RWPE1 (cell line): ENCODE measurements at places on chromosomes 13 and 19.

DNA sequence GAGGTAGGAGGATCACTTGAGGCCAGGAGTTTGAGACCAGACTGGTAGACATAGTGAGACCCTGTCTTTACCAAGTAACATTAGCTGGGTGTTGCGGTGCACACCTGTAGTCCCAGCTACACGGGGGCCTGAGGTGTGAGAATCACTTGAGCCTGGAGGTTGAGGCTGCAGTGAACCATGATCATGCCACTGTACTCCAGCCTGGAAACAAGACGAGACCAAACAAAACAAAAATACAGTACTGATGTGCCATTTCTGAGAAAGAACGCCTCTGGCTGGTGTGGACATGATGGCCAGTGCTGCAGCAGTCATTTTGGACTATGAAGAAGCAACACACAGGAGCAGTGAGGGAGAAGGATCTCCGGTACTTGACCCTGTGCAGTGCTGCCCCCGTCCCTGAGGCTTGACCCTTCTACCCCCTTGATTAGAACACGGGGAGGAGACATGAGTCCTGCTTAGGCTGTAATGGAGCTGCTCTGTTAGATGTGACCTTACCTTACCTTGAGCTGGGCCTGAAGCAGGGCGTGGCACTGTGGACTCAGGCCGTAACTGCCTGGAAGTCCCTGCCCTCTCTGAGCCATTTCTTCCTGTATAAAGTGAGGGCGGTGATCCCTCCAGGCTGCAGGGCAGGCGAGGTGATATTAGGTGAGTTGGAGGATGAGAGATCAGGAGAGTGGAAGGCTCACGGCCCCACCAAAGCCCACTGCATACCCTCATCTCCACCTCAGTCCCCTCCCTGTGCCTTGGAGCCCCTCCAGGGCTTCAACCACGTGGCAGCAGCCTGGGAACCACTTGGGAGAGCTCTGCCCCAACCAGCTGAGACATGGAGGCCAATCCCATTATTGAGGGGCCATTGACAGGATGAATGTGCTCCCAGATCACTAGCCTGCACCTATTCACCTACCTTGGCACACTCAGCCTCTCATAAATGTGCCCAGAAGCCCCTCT, 5.9 kb downstream of the RPL18A start:
- DNase-seq = peak; percentile 52

DNA sequence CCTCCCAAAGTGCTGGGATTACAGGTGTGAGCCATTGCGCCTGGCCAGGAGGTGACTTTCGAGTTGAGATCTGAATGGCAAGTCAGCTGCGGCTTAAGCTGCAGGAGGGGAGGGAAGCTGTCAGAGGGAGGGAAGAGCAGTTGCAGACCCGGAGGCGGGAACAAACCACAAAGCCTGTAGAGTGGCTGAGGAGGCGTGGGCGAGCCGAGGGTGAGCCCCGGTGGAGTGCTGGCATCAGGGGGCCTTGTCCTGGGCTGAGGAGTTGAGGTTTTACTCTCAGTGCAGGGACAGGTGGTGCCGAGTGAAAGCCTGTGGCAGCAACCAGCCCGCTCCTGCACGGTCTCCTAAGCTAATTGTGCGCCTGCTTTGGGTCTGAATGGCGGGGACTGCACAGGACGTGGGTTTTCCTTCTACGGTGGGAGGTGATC, 24.2 kb downstream of the PPP1R37 start:
- DNase-seq = no peak

DNA sequence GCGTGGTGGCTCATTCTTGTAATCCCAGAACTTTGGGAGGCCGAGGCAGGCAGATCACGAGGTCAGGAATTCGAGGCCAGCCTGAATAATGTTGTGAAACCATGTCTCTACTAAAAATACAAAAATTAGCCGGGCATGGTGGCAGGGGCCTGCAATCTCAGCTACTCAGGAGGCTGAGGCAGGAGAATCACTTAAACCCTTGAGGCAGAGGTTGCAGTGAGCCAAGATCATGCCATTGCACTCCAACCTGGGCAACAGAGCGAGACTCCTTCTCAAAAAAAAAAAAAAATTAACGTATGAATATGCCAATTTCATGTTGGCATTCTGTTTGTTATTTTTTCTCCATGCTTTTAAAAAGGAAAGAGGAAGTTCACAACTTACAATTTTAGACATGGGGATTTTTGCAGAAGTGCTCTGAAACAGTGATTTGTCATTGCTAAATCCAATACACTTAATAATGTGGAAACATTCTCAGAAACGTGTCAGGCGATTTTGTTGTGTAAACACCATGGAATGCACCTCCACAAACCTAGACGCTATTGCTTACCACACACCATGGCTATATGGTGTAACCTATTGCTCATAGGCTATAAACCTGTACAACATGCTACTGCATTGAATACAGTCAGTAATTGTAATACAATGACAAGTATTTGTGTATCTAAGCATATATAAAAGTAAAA, 115.9 kb upstream of the PCDH20 start:
- peak; percentile 42 for DNase-seq

DNA sequence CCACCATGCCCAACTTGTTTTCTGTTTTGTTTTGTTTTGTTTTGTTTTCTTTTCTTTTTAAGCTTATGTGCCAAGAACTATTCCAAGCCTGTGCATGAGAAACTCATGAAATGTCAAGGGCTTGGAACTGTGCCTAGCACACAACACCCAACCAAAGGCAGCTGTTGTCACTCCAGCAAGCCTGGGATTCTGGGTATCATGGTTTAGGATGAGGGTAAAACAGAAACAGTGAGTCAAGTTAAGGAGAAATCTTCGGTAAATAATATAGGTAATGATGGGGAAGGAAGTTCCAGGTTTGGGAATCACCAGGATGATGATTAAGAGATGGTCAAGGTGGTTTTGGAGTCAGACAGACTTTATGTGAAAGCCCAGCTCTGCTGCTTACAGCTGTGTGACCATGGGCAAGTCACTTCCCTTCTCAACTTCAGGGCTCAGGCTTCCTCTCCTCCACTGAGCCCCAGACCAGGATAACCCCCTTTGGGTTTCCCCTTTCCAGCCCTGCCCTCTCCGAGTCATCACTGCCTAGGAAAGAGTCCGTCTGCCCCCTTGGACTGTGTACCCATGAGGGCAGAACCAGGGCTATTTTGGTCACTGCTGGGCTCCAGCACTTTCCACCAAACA, 5.0 kb downstream of the PVR start:
- DNase-seq = no peak

DNA sequence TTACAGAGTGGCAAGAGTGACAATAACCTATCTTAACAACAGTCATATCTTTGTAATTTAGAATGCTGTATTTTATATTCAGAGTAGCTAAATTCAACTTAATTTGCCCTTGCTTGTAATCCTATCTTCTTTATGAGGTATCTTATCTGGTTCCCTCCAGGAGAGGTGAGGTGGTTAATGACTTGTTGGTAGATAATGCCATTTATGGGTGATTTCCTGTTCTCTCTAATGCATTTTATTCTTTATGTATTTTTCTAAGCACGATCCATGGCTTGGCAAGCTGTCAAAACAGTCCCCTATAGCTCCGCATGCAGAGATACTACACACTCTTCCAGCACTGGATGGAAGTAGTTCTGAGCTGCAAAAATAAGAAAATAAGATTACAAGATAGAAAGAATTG, 267.9 kb downstream of the LMO7 start:
- no peak for DNase-seq

DNA sequence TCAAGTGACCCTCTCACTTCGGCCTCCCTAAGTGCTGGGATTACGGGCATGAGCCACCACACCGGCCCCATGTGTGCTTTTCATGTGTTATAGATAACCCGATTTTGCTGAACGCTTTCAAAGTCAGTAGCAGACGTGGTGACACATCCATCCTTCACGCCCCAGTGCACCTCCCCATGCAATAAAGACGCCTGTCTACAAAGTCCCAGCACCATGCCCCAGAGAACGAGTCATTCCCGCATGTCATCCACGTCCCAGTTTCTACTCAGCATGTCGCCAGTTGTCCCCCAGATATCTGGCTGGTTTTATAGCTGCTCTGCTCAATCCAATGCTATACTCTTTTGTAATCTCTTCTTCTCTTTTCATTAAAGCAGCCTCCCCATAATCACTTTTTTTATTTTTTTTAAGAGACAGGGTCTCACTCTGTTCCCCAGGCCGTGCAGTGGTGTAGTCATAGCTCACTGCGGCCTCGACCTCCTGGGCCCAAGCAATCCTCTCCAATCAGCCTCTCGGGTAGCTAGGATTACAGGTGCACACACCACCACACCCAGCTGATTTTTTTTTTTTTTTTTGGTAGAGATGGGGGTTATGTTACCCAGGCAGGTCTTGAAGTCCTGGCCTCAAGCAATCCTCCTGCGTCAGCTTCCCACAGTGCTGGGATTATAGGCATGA, 42.5 kb downstream of the DNM2 start:
- DNase-seq = no peak

GRCh38 chr13:110421696-110422385, 114.8 kb downstream of the COL4A2 start:
- DNase-seq = no peak

GRCh38 chr19:19520989-19521388, 5.0 kb downstream of the NDUFA13 start:
- DNase-seq = no peak

DNA sequence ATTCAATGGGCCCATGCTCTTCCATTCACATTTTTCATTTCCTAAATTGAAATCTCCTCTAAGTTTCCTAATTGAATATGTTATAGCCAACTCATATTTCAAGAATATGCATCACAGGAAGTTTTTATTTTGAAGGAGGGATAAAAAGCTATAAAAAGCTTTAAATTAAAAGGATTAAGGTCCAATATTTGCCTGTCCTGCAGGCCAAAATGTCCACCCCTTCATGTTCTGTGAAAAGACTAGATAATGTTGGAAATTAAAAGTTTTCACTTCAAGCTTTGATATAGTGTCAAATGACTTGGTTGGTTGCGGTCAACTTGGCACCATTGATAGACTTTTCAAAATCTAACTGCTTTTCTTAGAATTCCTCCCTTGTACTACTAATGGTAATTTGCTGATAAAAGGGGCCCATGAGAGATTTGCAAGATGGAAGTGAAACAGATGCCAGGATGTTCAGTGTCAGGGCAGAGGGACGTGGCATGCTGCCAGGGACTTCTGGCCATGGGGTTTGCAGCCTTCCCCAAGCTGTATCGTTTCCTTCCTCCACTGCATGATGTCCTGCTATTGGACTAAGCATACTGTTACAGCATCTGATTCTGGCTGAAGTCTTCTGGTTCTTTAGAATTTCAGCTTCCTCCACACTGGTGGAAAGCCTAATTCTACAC, 547.3 kb upstream of the MIR17HG start:
- DNase-seq = no peak

DNA sequence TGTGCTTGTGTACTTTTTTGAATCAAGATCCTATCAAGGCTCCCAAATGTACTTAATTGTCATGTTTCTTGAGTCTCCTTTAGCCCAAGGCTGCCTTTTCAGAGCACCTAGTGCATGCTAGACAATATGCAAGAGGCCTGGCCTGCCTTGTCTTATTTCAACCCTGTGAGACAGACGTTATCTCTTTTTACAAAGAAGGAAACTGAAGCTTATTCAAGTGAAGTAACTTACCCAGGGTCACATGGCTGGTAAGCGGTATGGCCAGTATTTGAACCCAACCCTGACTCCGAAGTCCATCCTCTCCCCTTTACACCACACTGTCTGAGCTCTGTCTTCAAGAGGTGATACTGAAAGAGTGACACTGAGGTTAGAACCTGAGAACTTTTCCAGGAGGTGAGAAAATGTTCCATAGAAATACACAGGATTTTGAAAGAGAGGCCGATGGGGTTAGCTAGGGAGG, 505.1 kb downstream of the FOXO1 start:
- DNase-seq = no peak

DNA sequence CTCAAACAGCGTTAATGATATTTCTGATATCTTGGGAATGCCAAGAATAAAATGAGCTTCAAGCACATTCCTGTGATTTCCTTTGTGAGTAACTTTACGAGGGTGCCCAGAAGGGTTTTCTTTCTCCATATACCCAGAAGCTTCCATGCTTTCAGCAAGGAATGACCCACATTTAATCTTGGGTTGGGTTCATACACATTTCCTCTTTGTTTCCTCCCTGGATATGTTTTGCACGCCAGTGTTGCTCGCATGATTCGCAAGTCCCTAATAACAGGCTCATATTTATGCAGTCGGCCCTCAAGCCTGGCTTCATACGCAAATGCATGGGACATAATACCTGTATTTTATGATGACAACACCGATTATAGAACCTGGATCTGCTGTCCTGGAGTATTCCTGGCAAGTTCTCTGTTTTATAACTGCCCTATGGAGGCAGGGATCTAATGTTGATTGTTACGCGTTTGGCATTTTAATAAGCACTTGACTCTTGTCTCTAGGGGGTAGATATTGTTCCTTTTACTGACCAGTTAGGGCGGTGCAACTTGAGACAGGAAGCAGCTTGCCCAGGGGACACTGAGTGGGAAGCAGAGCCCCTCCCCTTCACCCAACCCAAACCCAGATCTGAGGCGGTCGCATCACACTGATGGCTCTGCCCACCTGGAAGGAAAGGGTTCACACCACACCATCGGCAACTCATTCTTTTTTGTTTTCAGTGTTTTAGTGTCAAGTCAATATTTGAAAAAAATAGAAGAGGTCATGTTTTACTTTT, 220.4 kb upstream of the SOX1 start:
- DNase-seq = no peak

- no peak for DNase-seq
Measured at GRCh38 chr13:94568443-94568842, 27.5 kb downstream of the TGDS start.

DNA sequence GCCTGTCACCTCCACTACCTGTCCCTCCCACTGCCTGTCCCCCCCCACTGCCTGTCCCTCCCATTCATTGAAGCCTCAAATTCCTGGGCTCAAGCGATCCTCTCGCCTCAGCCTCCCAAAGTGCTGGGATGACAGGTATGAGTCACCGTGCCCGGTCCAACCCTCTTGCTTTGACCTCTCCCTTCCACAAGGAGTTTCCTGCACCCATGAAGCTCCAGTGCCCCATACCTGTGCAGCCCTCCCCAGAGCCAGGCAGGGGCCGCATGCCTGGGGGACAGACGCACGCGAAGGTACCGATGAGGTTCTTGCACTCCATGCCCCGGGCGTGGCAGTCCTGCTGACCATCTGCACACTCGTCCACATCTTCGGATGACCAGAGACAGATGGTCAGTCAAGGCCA, 34.3 kb downstream of the CCL25 start:
- DNase-seq = no peak

DNA sequence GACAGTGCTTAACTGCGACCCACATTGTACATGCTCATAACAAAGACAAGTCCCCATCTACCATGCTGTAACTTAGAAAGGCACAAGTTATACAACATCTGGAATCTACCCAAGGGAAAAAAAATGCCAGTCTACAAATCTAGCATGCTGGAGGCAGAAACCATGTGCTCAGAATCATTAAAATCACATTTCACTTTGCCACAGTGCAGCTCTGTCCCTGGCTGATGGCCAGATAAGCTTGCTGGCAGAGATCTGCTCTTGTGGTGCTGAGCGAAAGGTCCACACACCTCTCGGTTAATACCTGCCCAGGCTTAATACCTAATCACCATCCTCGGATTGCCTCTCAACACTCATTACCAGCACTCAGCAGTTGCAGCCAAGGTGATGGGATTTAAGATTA, 74.1 kb upstream of the UQCRFS1 start:
- no peak for DNase-seq

GRCh38 chr13:48891586-48891985, 84.1 kb upstream of the FNDC3A start:
- peak; percentile 51 for DNase-seq
